ENCODE measurements at places on chromosomes 3 and 15.

- no peak for DNase-seq
Observed at GRCh38 chr3:108297647-108298046, 1.3 kb downstream of the HHLA2 start.

DNA sequence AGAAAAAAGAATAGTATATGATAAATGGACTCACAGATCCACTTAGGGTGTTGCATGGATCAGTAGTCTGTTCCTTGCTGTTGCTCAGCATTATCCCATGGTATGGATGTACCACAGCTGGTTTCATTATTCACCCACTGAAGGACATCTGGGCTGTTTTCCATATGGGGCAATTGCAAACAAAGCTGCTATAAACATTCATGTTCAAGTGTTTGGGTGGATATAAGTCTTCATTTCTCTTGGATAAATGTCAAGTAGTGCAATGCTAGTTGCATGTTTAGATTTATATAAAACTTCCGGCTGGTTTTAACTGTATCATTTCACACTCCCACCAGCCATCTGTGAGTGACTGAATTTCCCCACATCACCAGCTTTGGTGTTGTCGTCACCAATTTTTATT lies 137.7 kb downstream of the ASB7 start:
- DNase-seq, result no peak

GRCh38 chr3:8183627-8184026 lies 318.0 kb upstream of the LMCD1 start:
- DNase-seq, result no peak

DNA sequence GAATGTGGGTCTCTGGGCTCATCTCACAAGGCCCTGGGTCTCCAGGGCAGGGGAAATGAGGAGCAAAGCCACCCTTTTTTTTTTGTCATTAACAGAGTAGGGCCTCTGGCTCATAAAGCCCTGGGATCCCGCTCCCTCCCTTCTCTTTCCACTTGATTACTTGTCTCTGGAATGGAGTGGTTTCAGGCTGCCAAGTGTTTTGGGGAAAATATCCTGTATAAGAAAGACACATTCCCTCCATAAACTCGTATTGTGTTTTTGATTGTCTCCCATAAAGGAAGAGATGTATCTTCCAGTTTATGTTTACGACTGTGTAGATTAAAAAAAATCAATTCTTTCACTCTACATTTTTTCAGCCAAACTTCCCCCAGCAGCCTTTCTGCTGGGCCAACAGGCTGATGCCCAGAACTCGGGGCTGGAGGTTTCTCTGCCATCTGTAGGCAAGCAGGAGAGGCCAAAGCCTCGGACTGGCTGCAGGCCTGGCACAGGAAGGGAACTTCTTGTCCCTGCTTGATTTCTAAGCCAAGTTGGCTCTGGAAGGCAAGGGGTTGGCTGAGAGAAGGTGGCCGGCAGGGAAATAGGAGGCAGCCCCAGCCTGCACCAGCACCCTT lies 49.4 kb upstream of the INSYN1 start:
- DNase-seq, result no peak

- DNase-seq, result no peak
Observed at GRCh38 chr3:110393941-110394340, 677.7 kb upstream of the NECTIN3 start.

GRCh38 chr3:124032311-124032880 lies 40.5 kb upstream of the ROPN1 start:
- DNase-seq, result no peak

DNA sequence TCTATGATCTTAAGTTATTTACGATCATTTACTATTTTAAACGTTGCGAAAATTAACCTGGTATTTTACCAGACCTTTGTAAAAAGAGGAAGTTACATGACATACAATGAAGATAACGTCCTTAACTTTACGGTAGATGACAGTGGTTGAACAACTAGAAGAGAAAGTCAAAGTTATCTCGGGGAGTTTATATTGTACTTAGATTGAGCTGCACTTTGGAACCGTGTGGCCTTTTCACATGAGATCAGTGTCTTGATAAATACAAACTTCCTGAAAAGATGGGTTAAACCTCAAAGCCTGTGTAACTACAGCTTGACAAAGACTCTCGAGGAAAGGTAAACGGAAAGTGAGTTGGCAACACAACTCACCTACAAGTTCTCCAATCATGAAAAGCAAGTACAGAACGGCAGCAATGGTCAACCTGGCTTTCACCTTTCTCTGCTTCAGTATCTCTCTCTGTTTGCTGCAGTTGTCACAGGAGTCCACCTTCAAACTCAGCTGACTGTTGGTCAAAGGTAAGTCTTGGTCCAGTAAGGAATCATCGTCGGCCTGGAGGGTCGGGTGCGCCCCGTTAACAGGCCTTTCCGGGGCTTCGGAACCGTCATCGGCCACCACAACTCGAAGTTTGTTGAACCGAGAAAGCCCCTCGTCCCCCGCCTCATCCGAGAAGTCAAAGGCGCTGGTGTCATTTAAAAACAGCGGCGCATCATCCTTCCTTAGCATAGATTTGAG lies 793 bp downstream of the SLC30A4 start:
- DNase-seq, result peak; percentile 28

DNA sequence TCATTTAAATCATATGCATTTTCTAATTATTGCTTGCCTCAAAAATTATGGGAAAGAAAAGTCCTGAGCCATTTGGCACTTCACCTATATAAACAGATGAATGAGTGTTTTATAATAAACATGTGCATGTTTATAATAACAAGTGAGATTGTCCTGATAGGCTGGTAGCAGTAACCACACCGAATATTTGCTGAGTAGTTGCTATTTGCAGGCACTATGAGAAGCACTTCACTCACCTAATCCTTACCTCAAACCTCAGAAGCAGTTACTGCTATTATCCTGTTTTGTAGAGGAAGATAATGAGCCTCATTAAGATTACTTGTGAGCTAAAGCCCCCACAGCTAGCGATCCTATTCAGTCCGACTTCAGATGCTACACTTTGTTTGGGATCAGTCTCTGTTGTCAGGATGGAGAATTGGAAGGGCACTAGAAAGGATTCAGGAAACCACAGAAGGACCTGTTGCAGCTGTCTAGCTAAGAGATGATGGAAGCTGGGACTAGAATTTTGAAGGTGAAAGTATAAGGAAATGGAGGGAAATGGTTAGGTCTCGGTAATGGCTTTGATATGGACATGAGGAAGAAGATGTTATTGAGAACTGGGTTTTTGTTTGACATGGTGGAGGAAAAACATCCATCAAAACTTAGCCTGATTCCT lies 28.4 kb upstream of the MAGI1 start:
- DNase-seq, result no peak

- no peak for DNase-seq
Observed at GRCh38 chr3:136885357-136886213, 23.6 kb downstream of the NCK1 start.

DNA sequence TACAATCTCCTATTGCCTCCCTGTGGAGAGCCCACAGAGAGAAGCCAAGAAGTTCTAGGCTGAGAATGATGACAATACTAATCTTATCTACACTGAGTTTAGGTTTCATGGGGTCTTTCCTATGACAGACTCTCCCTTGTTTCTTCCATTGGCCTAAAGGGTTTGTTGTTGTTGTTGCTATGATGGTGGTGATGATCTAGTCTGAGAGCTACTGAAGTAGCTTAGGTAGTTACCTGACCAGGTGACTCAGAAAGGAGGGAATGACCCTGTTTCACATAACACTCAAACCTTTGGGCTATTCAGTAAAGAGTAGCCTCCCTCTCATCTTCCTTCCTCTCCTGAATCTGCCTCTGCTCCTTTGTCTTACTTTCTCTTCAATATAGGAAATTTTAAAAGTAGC lies 170.2 kb downstream of the GMNC start:
- no peak for DNase-seq

GRCh38 chr15:40114218-40114617 lies 5.5 kb upstream of the BMF start:
- no peak for DNase-seq

- no peak for DNase-seq
Observed at GRCh38 chr3:45776611-45777010, 19.7 kb downstream of the SLC6A20 start.

DNA sequence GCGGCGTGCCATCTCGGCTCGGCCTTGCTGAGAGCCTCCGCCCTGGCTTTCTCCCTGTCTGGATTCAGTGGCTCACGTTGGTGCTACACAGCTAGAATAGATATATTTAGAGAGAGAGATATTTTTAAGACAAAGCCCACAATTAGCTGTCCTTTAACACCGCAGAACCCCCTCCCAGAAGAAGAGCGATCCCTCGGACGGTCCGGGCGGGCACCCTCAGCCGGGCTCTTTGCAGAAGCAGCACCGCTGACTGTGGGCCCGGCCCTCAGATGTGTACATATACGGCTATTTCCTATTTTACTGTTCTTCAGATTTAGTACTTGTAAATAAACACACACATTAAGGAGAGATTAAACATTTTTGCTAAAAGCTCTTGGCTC lies 54.1 kb downstream of the PLXNA1 start:
- no peak for DNase-seq

DNA sequence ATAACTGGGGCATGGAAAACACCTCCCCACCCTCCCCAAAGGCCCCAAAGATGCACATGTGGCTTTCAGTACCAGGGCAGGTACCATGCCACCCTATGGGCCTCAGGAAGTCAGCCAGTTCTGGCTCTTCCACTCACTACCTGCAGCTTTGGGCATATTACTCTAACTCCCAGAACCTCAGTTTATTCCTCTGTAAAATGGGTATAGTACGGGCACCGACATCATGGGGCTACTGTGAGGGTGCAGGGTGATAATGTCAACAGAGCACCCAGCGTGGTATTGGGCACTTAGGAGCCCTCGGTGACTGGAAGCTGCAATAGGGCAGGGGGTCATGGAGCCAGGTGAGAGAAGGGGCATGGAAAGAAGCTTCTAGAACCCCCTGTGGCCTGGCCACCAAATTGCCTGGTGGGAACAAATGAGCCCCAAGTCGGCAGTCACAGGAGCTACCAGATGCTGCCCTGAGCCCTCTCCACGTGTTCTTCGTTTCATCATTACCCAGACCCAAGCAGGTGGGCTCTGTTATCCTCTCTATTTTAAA lies 512.1 kb downstream of the SHQ1 start:
- DNase-seq, result no peak

DNA sequence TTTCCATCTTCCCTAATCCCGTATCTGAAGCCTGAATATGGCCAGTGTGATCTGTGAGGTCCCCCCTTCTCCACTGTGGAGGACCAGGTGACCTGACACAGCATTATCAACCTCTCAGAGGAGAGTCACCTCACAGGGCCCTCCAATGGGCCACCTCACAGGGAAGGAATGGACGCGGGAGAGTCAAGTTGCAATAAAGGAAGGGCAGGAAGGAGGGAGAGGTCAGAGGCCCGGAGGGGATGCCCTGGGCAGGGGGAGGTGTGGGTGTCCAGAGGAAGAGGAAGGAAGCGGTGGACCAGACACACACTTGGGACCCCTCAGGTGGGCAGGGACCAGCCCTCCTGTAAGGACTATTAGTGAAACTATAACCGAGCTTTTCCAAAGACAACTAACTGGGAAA lies 14.6 kb upstream of the LRRC15 start:
- no peak for DNase-seq

- no peak for DNase-seq
Observed at GRCh38 chr3:14126017-14126886, 1.4 kb downstream of the TMEM43 start.

Data from LoVo (cell line).